ENCODE measurements at places on chromosomes 6 and 20.
A peak's percentile ranks its signal among the peaks of the same experiment; 100 is the strongest.

DNA sequence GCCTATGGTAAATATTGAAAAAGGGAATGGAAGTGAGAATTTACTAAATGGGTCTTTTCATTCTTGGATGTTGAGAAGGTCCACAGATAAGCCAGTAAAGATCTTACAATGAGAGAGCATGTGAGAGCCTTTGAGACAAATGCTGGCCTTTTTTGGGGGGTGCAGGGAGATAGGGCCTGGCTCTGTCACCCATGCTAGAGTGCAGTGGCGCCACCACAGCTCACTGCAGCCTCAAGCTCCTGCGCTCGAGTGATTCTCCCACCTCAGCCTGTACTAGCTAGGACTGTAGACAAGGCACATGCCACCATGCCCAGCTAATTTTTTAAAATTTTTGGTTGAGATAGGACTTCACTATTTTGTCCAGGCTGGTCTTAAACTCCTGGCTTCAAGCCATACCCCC is 63.2 kb upstream of the TMEM181 start:
- DNase-seq = no peak

DNA sequence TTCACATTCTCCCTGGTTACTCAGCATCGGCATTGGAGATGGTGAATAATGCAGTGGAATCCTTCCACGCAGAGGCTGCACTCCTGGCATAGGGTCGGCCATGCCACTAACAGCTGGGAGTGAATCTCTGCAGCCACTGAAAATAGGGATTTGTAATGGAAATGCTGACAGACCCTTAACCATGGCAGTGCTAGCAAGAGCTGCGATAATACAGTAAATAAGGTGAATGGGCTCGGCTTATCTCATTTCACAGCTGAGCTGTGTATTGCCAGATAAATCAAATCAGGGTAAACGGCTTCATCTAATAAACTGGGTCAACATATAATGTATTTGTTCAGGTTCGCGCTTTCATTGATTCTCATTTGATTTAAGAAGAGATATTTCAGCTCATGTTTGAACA is 156.8 kb downstream of the SLC35B3 start:
- DNase-seq = no peak

GRCh38 chr6:27772261-27773001 is 139.8 kb downstream of the OR2B2 start:
- DNase-seq = peak; percentile 78

DNA sequence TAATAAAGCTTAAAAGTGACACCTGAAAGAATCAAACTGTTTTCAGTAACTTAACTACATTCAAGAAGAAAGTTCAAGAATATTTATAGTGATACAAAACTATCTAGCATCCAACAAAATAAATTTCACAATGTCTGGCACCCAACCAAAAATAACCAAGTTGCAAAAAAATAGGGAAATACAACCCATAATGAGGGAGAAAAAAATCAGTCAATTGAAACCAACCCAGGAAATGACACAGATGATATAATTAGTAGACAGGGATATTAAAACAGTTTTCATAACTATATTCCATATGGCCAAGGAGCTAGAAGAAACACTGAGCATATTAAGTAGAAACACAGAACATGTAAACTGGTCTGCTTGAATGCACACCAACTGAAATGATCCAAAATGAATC is 120.2 kb upstream of the BEND3 start:
- no peak for DNase-seq

DNA sequence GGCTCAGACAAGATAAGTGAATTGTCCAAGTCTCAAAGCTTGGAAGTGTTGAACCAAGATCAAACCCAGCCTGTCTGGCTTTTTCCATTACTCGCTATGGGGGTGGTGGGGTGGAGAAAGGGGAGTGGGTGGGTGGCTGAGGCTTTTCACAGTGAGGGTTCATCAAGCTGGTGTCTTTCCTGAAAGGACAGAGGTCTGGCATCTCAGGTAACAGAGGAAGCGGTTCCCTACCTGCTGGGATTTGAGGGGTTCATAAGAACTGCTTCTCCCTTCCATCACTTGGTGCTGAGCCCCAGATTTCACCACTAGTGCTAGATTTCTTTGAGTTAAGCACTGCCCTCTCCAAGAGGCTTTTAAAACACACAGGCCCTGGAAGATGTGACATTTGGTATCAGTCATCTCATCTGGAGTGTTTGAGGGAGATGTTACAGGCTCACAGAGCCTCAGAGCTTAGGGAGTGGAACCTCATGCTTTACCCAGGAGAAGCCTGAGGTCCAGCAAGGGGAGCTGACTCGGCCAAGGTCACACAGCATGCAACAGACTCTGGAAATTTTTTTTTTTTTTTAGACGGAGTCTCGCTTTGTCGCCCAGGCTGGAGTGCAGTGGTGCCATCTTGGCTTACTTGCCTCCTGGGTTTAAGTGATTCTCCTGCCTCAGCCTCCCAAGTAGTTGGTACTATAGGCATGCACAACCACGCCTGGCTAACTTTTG is 6.0 kb upstream of the VEGFA start:
- no peak for DNase-seq

DNA sequence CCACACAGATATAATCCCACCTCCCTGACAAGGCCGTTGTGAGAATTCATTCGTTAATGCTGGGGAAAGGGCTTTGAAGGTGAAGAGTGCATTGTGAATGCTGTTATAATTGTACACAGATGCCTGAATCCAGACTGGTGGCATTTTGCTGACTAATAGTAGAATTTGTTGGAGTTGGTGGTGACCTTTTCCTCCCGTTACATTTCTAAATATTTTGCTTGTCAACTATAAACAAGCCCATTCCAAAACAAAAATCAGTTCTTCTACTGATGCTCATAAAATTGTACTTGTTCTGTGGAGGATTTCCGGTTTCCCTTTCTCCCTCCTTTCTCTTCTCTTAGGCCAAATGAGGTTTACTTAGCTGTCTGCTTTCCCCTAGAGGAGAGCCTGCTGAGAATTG is 253.1 kb upstream of the SUPT3H start:
- DNase-seq = no peak

GRCh38 chr6:142414462-142415250 is 112.8 kb downstream of the ADGRG6 start:
- no peak for DNase-seq

- no peak for DNase-seq
Measured at GRCh38 chr6:157954150-157955117, 27.2 kb upstream of the SYNJ2 start.

Data from activated CD8-positive, alpha-beta memory T cell treated with anti-CD3 and anti-CD28 coated beads for 48 hours (primary cell).